ENCODE measurements at places on chromosomes 6 and 20.

GRCh38 chr6:103326760-103327757, 1532.7 kb downstream of the HACE1 start:
- no peak for DNase-seq

GRCh38 chr20:50141811-50142561, 11.5 kb downstream of the PEDS1 start:
- no peak for DNase-seq

GRCh38 chr6:118186672-118187567, 279.9 kb downstream of the SLC35F1 start:
- no peak for DNase-seq

DNA sequence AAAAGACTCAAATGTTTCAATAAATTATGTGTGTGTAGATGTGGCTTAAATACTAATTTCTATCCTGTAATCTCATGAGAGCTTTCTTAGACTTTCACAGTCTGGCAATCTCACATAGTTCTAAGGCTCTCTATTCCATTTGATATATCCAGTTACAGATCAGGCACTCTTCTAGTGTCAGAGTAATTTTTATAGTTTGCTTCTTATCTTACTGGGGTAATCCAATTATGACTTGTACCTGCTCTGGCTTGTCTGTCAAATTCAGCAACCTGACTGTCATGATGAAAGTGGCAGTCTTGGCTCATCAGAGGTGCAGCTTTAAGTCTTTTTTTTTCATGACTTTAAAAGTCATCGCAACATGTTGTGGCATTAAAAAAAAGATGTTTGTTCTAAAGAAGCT, 513.2 kb upstream of the MAN1A1 start:
- DNase-seq: no peak

DNA sequence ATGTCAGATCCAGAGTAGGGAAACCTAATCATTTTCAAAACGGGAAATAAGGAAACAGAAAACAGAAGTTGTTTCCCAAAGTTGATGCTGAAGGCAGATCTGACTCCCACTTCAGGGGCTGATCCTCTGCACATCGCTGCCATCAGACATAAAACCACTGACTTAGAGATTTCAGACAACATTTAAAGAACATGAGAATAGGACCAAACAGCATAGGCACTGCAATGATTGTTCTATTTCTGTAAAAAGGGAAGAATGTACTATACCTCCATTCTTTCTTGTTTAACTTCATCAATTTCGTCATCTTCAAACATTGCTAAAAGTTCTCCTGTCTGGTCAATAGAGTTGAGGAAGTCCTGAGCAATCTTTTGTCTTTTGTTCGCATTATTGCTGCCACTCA, 324.7 kb upstream of the RUNX2 start:
- no peak for DNase-seq

- DNase-seq: no peak
Measured at GRCh38 chr20:14992153-14992552, 654.7 kb upstream of the FLRT3 start.

DNA sequence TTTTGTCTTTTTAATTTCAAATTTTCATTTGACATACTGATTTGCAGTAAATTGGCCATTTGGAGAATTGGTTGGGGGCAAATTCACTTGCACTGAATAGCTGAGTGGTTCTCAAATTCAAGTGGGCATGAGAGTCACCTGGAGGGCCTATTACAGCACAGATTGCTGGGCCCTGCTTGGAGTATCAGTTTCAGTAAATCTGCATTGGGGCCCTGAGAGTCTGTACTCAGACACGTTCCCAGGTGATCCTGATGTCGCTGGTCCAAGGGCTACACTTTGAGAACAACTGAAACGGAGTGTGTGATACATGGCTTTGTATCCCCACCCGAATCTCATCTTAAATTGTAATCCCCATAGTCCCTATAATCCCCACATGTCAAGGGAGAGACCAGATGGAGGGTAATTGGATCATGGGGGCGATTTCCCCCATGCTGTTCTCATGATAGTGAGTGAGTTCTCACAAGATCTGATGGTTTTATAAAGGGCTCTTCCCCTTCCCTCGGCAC, 115.9 kb downstream of the KLHL32 start:
- DNase-seq: no peak

- DNase-seq: no peak
Measured at GRCh38 chr6:14017626-14018475, 93.1 kb downstream of the RNF182 start.

DNA sequence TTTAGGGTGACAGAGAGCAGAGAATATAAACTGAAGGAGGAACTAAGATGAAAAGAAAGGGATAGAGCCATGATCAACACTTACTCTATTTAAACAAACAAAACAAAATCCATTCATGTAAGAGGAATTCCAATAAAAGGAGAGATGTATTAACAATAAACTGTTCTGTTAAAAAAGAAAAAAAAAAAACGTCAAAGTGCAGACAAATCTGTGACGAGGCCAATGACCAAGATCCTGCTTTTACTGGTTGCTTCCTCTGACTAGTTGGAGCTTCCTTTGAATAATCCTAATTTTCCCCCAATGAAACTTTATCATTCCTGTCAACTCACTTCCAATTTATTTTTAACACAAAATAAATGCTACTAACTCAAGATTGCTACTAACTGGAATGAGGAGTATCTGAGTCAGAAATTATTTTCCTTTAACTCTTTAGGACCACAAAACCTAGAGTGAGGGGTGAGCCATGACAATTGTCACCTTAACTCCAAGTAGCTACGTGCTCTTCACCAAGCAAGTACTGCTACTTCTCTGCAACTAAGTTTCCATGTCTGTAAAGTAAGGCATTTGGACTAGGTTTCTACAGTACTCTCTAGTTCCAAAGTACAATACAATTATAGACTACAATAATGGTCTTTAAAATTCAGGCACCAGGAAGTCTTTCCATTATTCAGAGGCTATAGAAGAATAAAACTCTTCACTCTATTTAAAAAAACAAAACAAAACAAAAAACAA, 152.0 kb downstream of the PTPRK start:
- no peak for DNase-seq

DNA sequence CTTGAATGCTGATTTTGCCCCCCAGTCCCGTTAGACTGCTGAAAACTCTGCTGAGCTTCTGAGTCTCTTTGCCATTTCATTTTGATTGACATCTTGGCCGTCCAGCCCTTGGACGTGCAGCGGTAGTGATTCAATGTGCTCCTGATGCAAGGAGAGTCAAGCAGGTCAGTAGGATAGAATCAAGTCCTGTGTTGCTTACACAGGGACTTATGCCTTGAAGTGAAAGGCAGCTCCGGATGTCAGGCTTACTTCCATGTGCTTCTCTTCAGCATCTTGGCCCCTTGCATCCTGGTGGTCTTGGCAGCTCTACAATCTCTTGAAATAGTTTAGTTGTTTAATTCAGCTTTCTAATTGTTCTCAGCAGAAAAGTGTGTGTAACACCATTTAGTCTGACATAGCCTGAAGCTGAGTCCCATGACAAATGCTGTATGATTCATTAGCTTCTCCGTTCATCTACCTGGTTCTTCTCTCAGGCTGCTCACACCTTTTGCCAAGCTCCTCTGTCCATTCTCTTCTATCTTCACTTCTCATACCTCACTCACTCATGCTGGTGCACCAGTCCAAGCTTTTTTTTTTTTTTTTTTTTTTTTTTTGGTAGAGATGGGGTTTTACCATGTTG, 76.0 kb downstream of the EZR start:
- no peak for DNase-seq

DNA sequence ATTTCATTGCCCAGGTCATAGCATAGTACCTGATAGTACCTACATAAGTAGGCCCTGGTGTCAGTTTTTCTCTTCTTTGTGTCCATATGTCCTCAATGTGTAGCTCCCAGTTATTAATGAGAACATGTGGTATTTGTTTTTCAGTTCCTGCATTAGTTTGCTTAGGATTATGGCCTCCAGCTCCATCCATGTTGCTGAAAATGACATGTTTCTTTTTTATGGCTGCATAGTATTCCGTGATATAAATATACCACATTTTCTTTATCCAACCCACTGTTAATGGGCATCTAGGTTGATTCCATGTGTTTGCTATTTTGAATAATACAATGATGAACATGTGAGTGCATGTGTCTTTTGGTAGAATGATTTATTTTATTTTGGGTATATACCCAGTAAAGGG, 641.6 kb downstream of the RFPL4B start:
- no peak for DNase-seq

DNA sequence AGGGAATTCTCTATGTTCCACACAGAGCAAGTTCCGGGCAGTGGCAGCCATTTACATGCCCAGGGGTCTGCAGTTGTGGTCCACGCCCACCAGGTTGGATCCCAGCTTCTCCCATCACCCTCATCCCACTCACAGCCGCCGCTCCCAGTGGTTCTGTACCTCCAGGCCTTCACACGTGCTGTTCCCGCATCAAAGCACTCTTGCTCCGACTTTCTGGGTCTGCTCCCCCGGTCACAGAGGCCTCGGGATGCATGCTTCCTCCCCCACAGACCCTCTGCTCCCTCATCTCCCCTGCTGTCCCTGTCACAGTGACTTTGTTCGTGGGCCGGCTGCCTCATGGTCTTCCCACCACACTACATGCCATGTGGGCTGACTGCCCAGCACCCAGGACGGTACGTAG, 332.5 kb downstream of the TAF4 start:
- DNase-seq: no peak

DNA sequence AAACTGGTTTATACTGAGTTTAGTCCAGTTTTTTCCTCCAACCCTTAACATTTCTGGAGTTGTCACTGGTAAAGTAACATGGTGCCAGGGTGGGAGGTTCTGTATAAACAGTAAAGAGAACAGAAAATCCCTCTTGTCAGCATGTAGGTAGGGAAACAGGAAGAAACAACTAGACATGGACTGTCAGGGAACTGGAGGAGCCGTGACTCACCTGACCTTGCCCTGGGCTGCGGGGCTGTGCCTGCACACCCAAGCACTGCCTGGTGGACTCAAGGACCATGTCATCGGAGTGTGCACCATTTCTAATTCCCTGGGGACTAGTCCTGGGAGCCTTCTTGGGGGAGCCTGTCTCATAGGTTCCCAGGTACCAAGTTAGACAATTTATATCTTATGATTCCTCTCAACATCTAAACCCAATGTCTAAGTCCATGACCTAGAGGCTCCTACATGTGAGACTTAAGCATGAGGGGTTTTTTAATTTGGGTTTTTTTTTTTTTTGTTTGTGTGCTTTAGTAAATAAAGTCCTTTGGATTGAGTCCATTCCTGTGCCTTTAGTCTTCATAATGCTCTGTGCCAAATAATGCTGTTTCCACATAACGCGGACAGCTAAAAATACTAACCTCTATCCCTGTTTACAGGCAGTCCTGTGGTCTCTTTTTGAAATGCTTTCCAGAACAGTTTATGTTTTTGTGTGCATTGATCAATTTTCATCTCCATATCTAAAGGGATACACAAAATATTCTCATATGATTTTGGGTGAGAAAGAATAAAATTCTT, 136.9 kb upstream of the SUPT3H start:
- no peak for DNase-seq

DNA sequence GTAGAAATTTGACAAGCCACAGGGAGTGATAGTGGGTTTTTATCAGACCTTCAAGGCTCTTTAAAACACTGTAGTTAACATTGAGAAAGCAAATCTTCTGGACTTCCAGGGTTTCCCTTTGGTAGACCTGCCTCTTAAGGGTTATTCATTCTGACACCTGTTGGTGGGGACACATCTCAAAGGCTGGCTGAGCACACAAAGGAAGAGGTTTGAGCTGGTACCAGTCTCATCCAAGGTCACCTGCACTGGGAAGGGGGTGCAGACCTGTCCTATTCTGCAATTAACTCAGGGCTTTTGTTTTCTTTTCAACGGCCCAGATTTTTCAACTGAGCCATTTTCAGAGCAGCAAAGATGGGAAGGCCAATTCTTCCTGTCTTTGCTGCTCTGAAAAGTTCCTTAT, 45.6 kb downstream of the EDN1 start:
- DNase-seq: no peak

DNA sequence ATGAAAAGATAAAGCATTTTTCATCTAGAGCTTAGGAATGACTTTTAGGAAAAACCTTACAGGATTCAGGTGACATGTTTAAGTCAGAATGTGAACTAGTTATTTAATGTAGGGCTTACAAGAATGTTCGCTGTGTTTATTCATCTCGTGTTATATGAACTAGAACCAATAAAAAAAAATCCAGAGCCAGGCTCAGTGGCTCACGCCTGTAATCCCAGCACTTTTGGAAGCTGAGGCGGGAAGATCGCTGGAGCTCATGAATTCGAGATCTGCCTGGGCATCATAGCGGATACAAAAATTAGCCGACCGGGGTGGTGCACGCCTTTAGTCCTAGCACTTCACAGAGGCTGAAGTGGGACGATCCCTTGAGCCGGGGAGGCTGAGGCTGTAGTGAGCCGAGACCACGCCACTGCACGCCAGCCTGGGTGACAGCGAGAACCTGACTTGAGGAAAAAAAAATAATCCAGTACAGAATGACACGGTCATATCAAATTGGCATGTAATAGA, 46.3 kb downstream of the OR2B2 start:
- no peak for DNase-seq

GRCh38 chr20:20894280-20894679, 181.8 kb upstream of the RALGAPA2 start:
- no peak for DNase-seq

DNA sequence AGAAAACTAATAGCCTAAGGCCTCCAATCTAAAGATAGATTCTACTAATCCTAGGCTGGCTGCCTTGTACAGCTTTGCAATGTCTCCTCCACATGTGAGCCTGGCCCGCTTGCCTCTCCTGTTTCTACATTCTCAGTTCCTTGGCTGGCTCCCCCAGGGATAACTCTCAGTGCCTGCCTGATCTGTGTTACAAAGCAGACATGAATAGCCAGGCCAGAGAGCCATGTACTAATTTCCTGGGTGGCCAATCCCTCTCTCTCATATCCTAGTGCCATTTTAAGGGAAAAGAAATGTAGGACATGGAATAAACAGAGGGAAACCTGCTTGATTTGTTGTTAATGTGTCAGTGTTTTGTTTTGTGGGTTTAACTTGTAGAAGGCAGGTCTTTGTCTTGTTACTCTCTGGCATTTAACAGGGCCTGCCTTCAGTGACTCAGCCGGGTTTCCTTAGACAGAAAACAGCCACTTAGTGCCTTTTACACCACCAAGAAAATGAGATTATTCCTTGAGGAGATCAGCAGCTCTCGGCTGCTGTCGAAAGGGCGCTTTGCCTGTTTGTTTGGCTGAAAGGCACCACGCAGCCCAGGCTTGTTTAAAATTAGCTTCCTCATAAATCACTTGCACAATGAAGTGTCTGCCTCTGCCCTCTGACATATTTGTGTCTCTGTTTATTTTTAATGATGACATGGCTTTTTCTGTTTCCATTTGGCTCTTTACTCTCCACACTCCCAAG, 702.7 kb downstream of the MAFB start:
- no peak for DNase-seq

GRCh38 chr6:45896783-45897441, 118.7 kb downstream of the CLIC5 start:
- DNase-seq: no peak

- DNase-seq: no peak
Measured at GRCh38 chr20:20102163-20102562, 49.8 kb downstream of the CFAP61 start.
